ENCODE measurements at places on chromosomes 2 and 18. TPM values are rescaled to one million over a fixed set of nuclear protein-coding genes. Genes with fewer than 3 reads are reported as not detected.

Gene SPATA3
- total RNA-seq, result 0.84 TPM

Gene OSR1
- not detected for total RNA-seq

Gene ITM2C
- 90.2 TPM for total RNA-seq

Gene POTEC
- not detected for total RNA-seq

Gene CPS1
- 3.7 TPM for total RNA-seq

Gene MEIS1
- total RNA-seq, result not detected

Gene SF3B6
- total RNA-seq, result 137 TPM

Gene GPAT2
- 19.8 TPM for total RNA-seq

Gene ABCG8
- total RNA-seq, result not detected

Gene TXNDC2
- not detected for total RNA-seq

Gene CDH7
- total RNA-seq, result not detected

Gene MSTN
- total RNA-seq, result not detected

Gene TXNL1
- 85.4 TPM for total RNA-seq

Gene WDR75
- total RNA-seq, result 80.1 TPM

Data from activated naive CD4-positive, alpha-beta T cell treated with anti-CD3 and anti-CD28 coated beads, Interleukin-2, amount 50 U/mL, for 72 hours (primary cell).